ENCODE measurements at places on chromosomes 4 and X.

DNA sequence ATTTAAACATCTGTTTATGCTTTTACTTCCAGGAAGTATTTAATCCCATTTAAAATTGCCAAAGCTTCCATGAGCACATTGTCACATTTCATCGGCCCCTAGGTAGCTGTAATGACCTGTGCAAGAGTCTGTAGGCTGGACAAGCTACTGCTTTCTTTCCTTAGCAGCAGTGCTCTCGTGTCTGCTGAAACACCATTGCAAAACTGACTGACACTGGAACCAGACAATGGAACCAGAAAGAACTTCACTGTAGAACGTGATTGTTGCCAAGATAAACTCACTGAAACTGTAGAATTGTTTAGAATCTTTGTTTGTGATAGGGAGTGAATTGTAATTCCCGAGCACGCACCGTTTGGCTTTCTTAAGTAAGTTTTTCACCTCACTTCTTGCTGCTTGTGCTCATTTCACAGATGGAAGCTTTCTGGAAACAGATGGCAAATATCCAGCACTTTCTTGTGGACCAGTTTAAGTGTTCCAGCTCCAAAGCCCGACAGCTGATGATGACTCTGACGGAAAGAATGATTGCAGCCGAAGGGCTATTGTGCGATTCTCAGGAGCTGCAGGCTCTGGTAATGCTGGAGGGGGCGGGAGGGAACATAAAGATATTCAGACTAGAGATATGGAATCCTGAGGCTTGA lies 36.9 kb downstream of the EVC start:
- DNase-seq, result no peak

DNA sequence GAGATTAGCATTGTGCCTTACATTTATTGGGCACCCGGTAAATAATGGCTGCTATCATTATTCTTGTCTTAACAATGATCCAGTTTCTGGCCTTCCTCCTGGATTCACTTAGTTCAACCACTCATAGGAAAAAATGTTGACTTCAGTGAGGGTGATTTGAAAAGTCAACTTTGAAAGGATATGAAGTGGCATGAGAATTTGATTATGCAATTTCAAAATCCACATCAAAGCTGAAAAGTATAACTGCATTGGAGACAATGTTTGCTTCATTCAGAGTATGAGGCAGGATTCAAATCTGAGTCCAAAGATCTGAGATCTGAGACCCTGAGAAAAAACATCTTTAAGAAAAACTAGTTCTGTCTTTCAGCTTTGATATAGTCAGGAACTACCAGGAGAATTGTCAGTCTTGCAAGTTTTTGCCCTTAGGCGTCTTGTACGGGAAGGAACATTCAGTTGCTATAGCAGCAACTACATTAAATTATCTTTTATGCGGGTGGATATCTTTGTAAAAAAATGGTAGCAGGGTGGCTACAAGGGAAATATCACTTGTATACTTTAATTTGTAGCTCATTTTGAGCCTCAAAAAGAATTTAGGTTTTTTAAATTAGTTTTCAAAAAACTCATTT lies 587.5 kb upstream of the LCORL start:
- no peak for DNase-seq

- no peak for DNase-seq
These were observed 132.6 kb downstream of the IL15 start for GRCh38 chr4:141768954-141769353.

- no peak for DNase-seq
These were observed 2368.5 kb downstream of the PCDH7 start for GRCh38 chr4:33088713-33089112.

DNA sequence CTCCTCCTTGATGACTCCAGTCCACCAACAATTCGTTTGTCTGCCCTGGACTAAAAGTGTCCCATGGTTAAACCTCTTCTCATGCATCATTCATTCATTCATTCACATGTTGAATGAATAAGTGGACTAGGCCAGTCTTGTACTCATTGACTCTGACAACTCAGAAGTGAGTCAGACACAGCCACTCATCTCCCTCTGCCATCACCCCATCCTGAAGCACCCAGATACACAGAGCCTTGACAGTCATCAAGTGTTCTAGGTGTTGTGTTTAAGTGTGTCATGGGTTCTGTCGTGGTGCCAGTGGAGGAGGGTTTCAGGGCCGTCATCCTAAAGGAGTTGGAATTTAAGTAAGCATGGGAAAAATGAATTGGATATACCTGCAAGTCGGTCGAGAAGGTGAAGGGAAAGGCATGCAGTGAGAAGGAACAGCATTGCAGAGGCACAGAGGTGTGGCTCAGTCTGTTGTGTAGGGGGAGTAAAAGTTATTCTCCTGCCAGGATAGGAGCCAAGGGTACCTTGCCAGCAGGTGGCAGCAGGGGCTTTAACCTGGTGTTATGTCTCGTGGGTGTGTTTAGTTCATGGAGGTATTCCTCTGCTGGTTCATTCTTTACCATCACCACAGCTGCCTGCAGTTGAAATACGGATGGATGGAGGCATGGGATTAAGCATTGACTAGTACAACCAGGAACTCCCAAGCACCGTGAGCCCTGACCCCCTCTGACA lies 18.3 kb downstream of the MAGED2 start:
- peak; percentile 33 for DNase-seq

DNA sequence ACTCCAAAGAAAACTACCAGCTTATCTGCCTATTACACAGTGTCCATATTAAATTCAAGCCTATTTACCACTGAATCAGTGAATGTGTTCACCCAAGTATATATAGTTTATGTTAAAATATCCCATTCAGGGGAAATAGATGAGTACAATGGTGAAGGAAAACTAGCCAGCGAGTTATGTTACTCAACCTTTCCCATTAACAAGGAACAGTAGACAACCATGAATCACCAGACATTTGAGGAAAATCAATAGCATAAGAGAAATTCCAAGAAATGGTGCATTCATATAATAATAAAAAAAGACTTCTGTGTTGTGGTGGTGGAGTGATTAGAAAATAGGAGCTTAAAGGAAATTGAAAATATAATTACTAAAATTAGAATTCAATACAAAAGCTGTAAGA lies 21.3 kb downstream of the IQCM start:
- no peak for DNase-seq

DNA sequence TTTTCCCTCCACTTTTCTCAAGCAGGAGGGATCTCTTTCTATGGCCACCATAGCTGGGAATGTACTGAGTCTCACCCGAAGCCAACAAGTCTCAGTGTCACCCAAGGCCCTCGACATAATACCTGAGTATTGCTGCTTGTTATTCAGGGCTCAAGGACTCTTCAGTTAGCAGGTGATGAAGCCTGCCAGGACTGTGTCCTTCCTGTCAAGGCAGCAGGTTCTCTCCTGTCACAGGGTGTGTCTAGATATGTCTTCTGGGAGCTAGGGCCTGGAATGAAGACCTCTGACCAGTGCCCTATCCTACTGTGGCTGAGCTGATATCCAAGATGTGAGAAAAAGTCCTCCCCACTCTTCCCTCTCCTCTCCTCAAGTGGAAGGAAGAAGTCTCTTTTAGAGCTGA lies 391.0 kb upstream of the DIPK2B start:
- DNase-seq, result no peak

DNA sequence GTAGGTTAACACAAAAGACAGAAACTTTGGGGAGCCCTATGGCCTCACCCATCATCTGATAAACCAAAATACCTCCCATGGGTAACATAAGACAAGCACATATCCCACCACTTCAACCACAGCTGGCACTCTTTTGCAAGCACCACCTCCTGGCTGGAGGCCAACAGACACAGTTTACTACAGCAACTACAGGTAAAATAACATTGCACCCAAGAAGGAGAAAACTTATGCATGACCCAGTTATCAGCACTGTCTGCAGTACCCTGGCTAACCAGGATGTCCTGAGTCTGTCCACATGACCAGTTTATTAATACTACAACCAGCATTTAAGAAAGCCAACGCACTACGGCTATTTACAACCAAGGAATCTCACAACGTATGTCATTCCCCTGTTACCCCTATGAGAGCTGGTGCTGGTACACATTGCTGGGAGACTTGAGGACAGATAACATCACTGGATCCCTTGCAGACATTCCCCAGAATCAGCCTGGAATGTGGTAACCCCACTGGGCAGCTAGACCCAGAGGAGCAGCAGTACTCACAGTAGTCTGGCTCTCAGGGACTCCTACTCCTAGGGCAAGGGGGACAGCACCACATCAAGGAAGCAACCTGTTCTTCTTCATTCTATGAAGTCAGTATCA lies 32.0 kb downstream of the ELF2 start:
- peak; percentile 4 for DNase-seq

- no peak for DNase-seq
These were observed 25.9 kb downstream of the HAND2 start for GRCh38 chr4:173504181-173504503.

GRCh38 chr4:40118861-40119260 lies 62.2 kb downstream of the N4BP2 start:
- no peak for DNase-seq

- DNase-seq, result no peak
These were observed 49.2 kb upstream of the HDAC8 start for GRCh38 chrX:72621625-72622485.

GRCh38 chr4:159232465-159233106 lies 129.7 kb downstream of the RAPGEF2 start:
- no peak for DNase-seq

DNA sequence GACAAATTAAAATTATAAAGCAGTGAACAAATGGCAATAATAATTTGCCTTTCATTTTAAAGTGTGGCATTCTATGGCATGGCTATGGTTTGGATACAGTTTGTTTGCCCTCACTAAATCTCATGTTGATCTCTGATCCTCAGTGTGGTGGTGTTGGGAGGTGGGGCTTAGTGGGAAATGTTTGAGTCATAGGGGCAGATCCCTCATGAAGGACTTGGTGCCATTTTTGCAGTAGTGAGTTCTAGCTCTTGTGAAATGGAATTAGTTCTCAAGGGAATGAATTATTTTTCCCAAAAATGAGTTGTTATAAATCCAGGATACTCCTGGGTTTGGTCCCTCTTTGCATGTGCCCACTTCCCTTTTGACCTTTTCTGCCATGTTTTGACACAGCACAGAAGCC lies 181.4 kb downstream of the AMELX start:
- DNase-seq, result no peak

DNA sequence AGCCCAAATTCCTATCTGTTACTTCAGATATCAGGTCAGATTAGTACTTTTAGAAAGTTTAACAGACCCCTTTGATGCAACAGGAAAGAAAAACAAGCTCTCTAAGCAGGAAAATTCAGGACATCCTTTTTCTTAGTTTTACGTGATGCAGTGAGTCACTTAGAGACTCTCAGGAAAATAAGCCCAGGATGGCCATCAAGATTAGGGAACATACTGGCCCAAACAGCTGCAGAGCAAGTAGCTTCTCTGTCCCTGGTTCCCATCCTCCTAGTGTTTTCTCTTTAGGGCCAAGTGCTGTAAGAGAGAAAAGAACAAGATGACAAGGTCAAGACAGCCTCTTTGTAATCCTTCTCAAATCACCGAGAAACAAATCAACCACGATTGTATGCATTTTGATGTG lies 219.1 kb downstream of the ZNF674 start:
- no peak for DNase-seq

DNA sequence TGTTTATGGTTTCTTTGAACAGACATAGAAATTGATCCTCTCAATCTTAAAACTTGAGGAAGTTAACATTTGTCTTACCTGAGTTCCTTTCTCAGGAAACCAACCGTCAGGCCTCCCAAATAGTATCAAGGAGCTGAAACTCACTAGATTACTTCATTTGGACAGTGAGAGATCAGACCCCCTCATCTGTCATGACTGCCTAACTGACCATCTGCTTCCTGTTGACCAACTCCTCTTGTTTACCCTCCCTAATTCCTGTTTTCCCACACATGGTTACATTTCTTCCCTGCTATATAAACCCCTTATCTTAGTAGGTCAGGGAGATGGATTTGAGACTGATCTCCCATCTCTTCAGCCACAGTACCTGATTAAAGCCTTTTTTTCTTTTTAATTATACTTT lies 46.2 kb upstream of the NMU start:
- DNase-seq, result no peak

- no peak for DNase-seq
These were observed 106.0 kb upstream of the ARHGAP24 start for GRCh38 chr4:85368932-85369331.

DNA sequence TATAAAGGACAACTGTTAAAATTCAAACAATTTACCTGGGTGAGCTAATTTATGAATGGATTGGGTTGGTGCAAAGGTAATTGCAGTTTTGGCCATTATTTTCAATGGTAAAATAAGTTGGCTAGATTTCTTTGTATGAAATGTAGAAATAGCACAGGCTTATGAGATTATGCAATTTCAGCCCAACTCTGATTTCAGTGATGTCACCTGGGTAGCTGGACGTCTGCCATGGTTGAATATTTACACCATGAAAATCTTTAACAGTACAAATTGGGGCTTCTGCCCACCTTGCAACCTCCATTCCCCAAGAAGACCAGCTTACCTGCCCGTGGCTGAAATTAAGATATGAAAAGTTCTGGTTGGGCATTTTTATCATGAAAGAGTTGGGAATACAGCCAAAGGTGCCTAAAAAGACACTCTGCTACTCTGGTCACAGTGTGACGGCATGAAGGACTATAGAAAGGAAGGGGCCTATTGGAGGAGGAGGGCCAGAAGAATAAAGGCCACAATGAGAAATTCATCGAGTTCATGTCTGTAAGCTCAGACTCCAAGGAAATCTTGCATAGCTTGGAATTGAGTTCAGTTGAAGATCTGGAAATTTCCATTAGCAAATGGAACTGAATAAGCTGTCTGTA lies 29.7 kb downstream of the EGF start:
- DNase-seq, result no peak
